NCI-H1436 (cell line): ENCODE measurements at places on chromosomes 5 and 9.

DNA sequence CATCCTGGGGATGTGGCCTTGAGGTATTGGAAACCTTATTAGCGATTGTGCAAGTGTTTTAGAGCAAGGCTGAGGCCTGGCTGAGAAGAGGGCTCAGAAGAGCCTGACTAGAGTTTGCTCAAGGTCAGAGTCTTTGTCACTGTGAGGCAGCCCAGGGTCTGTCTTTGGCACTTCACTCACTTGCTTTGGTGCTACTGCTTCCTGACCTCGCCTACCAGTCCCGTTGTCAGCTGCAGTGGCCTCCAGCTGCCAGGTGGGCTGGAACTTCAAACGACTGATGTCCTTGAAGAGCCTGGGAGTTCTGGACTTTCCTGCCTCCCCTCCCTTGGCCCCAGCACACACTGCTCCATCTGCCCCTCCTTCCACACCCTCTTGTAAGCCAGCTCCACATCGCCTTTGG, 228.0 kb downstream of the SNX18 start:
- no peak for DNase-seq

- no peak for DNase-seq
Observed at GRCh38 chr5:176830422-176830994, 20.1 kb downstream of the UNC5A start.

GRCh38 chr5:139895046-139895445, 99.4 kb downstream of the PSD2 start:
- no peak for DNase-seq

GRCh38 chr9:92425474-92425873, 1.2 kb upstream of the OMD start:
- no peak for DNase-seq

- no peak for DNase-seq
Observed at GRCh38 chr5:119789406-119790117, 160.2 kb downstream of the FAM170A start.

- no peak for DNase-seq
Observed at GRCh38 chr5:83856881-83857280, 136.2 kb upstream of the HAPLN1 start.

GRCh38 chr9:135759676-135760300, 57.8 kb downstream of the KCNT1 start:
- no peak for DNase-seq

DNA sequence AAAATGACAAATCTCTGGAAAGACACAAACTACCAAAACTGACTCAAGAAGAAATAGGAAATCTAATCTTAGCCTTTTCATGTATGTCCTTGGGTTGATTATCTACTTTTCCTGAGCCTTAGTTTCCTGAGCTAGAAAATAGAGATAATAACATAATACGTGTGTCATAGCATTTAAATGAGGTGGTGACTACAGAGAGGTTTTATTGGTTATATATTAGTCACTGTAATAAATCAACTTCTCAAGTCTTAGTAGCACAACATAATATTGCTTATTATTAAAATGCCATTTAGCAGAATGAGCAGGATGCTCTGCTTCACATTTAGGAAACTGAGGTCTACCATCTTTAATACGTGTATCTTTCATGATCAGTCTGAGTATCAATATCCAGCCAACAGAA, 7.1 kb upstream of the PJA2 start:
- DNase-seq, result no peak

DNA sequence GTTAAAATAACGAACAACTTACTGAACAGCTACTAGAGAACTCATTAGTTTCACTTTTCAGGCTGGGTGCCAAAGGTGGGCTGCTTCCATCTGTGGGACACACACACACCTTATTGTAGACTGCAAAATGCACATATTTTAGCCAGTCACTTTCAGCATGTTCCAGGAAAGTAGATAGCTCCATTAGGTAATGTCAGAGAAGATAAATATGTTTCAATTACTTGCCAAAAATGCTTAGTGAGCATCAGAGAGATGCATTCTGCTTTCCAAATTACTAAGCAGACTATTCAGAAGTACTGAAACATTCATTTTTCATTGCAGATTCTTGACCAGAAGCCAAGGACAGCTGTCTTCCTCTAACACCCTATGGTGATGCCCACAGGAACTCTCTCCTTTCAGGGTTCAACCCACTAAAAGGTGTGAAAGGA, 56.2 kb upstream of the APC start:
- no peak for DNase-seq

DNA sequence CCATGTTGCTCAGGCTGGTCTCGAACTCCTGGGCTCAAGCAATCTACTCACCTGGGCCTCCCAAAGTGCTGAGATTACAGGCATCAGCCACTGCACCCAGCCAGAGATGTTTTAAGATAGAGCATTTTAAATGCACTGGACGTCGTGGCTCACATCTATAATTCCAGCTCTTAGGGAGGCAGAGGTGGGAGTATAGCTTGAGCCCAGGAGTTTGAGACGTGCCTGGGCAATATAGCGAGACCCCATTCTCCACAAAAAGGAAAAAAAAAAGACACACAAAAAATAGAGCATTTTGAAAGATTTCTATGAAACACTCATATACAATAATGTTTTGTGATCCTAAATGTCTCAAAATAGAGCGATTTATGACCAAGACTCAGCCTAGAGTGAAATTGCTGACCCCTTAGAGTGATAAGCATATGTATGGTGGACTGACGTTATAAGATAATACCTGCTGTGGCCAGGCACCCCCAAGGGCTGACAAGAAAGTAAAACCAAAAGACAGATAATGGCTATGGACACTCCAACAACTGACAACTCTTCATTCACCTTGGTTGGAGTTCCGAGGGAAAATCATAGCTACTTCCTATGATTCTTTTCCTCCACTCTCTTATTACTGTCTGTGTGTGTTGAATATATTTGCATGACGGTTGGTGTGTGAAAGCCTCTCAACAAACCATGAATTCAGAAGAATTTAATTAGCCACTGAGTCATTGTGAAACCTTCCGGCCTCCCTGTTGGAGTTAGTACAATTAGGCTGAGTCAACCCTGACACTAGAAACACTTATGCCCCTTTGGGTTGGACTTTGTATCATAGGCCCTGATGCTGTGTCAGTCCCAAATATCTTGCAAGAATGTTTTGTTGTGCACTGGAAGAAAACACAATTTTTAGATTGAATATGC, 526.5 kb upstream of the NUDT12 start:
- DNase-seq, result no peak

DNA sequence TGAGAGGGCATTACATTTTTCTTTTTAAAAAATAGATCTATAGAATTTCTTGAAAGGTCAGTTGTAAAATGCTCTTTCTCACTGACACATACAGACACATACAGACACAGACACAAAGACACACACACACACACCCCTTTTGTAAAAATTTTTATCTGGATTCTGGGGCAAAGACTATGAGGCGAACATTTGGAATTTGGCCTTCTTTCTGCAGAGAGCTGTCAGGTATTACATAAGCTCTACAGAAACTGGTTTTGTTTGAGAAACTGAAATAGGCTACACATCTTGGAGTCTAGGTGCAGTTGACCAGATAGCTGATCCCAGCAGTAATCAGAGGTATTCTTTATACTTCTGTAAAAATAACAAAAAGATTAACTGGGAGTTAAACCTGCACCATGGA, 315.9 kb upstream of the RPS23 start:
- no peak for DNase-seq

- DNase-seq, result no peak
Observed at GRCh38 chr9:79353856-79354520, 217.8 kb upstream of the TLE4 start.

DNA sequence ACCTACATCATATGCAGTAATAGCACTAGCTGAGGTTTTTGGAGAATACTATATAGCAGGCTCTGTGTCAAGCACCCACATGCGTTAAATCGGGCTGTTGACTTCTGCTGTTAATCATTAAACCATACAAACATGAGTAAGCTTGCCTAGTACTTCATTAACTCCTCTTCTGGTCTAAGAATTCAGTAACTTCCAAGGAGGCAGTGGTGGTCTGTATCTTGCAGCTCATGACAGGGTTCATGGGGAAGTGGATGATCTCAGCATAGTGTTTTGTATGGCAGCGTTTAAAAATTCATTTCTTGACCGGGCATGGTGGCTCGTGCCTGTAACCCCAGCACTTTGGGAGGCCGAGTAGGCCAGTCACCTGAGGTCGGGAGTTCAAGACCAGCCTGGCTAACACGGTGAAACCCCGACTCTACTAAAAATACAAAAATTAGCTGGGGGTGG, at the start of gene HAVCR1:
Gene HAVCR1, minus strand, starts transcription at position 24 of the 447 bp plus-strand sequence. CDS start 1,173 bp downstream, outside the sequence.
- no peak for DNase-seq

- no peak for DNase-seq
Observed at GRCh38 chr5:173493846-173494245, 122.6 kb downstream of the BOD1 start.

- no peak for DNase-seq
Observed at GRCh38 chr9:136187683-136188586, 17.0 kb downstream of the LHX3 start.

DNA sequence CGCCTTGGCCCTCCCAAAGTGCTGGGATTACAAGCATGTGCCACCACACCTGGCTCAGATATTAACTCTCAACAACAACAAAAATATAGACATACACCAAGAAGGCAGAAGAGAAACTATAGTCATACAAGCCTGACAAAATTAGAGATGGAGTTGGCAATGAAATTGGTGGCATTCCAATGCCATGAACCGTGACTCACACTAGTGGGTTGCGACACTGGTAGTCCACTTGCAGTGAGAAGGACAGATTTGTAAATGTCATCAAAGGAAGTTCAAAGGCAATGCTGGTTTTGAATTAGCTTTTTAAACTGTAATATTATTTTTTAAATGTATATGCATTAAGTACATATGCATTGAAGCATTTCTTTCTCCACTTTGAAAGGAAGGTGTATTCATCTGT, 8.5 kb upstream of the DNAJC25 start:
- DNase-seq, result no peak

- DNase-seq, result no peak
Observed at GRCh38 chr9:89319015-89319905, 960 bp downstream of the SECISBP2 start.

GRCh38 chr5:29379619-29380018, 1813.9 kb upstream of the CDH6 start:
- no peak for DNase-seq

GRCh38 chr9:131174681-131175239, 49.4 kb downstream of the NUP214 start:
- DNase-seq, result no peak

GRCh38 chr9:2231829-2232228, 216.7 kb downstream of the SMARCA2 start:
- DNase-seq, result no peak

DNA sequence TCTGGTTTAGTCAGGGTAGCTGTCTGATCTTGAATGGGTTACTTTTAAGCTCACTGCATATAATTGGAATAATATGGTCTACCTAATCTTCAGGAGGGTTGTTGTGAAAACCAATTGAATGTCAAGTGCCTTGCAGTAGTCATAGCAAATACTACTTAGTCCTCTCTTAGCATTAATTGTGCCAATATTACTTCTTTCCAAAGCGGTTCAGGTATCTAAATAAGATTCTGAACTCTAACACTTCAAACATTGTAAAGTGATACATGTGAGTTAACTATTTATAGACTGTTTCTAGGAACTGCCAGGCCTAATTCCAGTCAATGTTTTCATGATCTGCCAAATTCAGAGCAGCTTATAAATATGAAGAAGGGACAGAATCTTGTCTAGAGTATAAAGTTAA, 140.2 kb downstream of the SH3GL2 start:
- DNase-seq, result peak; percentile 4

DNA sequence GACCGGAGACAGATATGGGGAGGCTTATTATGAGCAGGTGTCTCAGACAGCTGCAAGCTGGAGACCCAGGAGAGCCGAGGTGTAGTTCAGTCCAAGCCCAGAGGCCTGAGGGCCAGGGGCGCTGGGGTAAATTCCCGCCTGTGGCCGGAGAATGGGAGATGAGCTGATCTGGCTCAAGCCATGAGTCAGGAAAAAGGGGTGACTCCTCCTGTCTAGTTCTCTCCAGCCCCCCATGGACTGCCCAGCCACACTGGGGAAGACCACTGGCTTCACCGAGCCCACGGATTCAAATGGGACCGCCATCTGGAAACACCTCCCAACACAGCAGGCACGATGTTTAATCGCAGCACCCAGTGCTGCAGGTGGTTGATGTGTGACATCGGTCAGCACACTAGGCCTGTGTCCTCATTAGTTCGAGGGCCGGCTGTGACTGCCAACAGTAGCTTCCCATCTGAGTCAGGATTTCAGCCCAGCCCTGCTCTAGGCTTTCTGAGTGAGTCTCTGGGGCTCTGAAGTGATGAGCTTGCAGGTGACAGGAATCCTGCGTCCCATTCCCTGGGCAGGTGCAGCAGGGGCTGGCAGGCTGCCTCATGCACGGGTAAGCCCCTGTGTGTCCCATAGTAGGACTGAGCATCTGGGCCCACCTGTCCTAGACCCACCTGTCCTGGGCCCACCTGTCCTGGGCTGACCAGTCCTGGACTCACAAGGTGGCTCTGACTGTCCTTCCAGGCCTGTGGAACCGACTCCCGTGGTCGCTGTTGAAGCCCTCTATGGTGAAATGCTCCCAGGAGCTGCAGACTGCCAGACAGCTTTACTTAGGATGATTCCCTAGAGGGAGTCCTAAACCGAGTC, 49.7 kb downstream of the AHRR start:
- no peak for DNase-seq

DNA sequence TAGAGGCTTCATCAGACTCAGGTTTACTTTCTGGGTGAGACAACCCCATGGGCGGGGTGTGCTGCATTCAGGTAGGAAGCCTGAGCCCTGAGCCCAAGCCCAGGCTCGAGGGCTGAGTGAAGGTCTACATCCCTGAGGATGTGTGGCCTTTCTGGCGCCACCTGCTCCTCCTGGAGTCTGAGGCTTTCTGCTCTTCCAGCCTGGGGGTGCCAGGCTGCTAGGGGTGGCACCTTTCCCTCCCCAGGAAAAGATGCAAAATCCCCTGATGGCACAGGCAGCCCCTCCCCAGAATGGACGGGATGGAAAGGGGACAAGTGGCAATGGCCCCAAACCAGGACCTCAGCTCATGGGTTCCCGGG, 44.4 kb upstream of the PRRC2B start:
- DNase-seq, result no peak

GRCh38 chr9:33131790-33132772, 35.1 kb downstream of the B4GALT1 start:
- DNase-seq, result no peak

DNA sequence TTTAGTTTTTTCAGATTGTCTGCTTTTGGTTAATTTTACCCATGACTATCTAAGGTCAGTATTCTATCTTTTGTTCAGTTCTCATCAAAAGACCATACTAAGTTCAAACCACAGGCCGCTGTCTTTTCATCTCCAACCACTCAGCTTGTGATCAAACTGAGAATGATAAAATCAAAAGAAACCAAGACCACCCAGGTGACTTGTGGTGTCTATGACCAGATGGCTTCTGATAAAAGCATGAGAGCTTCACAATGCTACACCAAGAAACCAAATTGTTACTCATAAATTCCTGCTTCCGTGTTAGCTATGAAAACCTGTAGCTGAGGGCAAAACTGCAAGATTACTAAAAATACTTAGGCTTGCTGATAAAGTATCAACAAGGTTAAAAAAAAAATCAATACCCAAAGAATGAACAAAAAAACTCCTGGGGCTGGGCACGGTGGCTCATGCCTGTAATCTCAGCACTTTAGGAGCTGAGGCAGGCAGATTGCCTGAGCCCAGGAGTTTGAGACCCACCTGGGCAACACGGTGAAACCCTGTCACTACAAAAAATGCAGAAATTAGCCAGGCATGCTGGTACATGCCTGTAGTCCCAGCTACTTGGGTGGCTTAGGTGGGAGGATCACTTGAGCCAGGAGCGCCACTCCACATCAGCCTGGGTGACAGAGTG, 25.8 kb upstream of the GPX8 start:
- no peak for DNase-seq
